Aorta (tissue), 5 donors: ENCODE measurements at places on chromosomes 5 and 9. TPM values are rescaled to one million over a fixed set of nuclear protein-coding genes. Genes with fewer than 3 reads are reported as not detected.

GRCh38 chr9:120307599-120307998 is 272.4 kb downstream of the CDK5RAP2 start:
- no peak for DNase-seq

Gene IRX1
- not detected for total RNA-seq

Gene NAIF1
- 5.4 TPM for total RNA-seq

- no peak for DNase-seq
Observed at GRCh38 chr5:76163111-76163628, 80.0 kb downstream of the SV2C start.

Gene ARHGEF39
- 0.75 TPM for total RNA-seq

DNA sequence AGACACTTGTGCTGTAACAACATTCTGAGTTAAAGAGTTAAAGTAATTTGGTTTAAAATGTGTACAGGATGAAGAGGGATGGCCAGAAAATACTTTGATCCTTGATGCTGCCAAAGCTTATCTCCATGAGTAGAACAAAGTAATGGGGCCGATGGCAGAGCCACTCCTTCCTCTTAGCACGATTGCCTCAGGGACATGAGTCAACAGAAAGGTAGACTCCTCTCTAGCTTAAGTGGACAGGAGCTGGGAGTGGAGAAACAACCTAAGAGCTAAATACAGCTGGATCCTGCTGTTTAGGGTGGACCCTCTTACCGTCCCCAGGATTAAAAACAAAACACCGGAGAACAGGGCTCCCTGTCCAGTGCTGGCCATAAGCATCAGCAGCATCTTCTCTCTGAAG is 267.3 kb downstream of the IRX1 start:
- DNase-seq: no peak

Gene POLE3
- total RNA-seq: 23.1 TPM

Gene NFIB
- 160 TPM for total RNA-seq

GRCh38 chr9:89420397-89421178 is 77.3 kb downstream of the SEMA4D start:
- no peak for DNase-seq

Gene TRIP13
- 1.3 TPM for total RNA-seq

Gene ZNF883
- 1.5 TPM for total RNA-seq

GRCh38 chr5:169412831-169413230 is 111.9 kb upstream of the SLIT3 start:
- DNase-seq: no peak

DNA sequence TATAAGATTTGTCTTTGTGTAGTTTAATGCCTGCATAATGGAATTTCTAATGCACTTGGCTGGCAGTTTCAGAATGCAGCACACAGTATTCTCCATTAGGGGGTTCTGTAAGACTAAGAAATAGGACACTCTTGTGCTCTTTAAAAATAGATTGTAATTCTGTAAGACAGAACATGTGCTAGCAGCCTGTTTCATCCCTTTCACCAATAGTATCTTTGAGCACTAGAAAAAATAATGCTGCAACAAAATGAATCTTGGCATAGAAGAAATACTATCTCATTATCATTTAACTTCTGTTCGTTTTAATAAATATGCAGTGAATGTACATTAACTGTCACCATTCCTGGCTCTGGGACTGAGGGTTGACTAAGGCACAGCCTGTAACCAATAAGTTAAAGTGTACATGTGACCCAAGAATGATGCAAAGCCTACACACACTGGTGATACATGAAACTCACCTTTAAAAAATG is 23.8 kb upstream of the ZNF622 start:
- no peak for DNase-seq

- no peak for DNase-seq
Observed at GRCh38 chr9:89941875-89942274, 337.1 kb downstream of the GADD45G start.

Gene GMCL2
- total RNA-seq: not detected

DNA sequence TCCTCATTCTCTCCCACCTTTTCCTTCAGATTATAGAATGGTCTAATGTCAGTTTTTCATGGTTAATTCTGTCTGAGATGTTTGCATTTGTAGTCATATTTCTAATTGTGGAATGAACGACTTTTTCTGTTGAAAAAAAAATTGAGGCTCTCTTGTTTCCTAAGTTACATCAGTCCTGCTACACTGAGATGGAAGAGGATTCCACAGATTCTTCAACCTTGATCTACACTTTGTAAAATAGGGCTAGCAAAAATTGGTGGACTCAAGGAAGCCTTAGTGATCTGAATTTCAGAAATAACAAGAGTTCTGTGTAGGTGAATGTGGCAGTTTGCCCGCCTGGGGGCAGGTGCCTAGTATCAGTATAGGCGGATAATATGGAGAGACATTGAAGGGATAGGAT is 51.9 kb downstream of the ERBIN start:
- DNase-seq: no peak

Gene SARDH
- total RNA-seq: 0.84 TPM

GRCh38 chr9:34633851-34634550 is 3.6 kb downstream of the SIGMAR1 start:
- DNase-seq: peak; percentile 76
